ENCODE measurements at places on chromosomes 7 and 10.

DNA sequence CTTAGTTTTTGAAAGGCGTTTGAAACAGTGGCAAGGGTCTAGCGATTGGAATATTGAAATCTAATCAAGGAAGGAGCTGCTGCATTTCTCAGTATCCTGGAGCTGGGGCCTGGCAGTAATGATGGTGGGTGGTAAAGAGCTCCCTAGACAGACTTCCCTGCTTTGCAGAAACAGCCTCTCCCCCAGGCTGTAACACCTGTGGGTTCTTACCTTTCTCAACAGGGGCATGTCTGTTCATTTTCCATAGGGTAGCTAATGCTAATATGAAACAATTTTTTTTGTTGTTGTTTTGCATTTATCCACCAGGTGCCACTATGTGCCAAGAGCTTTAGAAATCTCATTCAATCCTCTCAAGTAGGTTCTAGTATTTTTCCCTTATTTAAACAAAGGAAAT, 345.5 kb downstream of the REEP3 start:
- peak; percentile 42 for DNase-seq

DNA sequence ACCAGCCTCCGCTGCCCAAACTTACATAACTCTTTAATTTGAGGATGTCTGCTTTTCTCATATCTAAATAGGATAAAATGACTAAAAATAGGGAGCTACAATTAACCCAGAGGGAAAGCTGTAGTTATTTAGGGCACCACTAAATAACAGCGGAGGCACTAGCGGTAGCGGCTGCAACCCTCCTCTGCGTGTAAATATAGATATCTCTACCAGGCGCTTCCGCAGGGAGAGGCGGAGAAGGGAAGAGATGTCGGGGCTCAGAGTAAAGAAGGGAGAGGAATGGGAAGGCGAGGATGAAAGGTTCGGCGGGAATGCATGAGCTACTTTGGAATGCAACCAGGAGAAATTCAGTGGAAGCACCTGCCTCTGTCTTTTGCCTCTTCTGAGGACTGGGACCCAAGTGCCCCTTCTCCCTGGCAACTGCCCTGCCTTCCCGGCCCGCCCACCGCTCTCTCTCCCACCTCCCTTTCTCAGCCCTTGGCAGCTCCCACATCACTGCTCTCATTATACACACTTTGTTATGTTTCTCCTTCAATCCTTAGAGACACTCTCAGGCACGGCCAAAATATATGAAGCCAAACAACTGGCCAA, 698.3 kb downstream of the PARD3 start:
- no peak for DNase-seq

- DNase-seq = no peak
Observed at GRCh38 chr10:106913348-106913747, 251.2 kb downstream of the SORCS1 start.

DNA sequence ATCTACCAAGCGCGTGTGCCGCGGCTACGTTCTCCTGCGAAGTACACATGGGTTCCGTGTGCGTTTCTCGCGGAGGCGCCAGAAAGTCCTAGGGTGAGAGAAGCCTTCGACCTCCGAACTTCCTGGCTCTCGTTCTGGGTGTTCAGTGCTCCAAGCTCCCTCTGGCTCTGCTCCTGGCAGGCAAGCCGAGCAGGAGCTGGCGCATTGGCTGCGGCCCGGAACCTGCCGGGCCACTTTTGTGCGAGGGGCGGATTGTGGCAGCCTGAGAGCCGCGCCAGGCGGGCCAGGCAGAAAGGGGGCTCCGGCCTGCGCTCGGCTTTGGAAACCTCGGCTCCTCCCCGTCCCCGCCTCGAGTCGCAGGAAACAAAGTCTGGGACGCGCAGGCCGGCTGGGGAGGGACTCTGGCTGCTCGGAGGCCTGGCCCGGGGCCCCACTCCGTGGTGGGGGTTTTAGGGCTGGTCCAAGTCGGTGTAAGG, 9.6 kb downstream of the EMX2 start:
- DNase-seq = no peak

DNA sequence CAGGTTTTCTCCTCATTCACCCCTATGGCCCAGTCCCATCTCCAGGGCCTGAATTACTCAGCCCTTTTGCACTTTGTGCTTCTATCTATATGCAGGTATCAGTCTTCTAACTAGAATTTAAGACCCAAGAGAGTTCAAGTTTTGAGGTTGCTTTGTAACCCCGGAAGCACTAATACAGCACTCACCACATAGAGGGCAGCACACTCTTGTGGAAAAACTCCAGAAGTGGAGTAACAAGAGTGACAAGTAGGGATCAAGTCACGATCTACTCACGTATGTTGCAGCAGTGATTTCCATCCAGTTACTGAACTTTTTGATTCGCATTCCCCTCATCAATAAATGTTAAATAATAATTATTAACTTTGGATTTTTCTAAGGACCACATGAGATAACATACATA, 151.0 kb downstream of the CHCHD3 start:
- peak; percentile 10 for DNase-seq

GRCh38 chr10:3143366-3143765, 29.2 kb downstream of the PITRM1 start:
- no peak for DNase-seq

GRCh38 chr10:97858001-97858439, 8.4 kb downstream of the GOLGA7B start:
- DNase-seq = peak; percentile 72

DNA sequence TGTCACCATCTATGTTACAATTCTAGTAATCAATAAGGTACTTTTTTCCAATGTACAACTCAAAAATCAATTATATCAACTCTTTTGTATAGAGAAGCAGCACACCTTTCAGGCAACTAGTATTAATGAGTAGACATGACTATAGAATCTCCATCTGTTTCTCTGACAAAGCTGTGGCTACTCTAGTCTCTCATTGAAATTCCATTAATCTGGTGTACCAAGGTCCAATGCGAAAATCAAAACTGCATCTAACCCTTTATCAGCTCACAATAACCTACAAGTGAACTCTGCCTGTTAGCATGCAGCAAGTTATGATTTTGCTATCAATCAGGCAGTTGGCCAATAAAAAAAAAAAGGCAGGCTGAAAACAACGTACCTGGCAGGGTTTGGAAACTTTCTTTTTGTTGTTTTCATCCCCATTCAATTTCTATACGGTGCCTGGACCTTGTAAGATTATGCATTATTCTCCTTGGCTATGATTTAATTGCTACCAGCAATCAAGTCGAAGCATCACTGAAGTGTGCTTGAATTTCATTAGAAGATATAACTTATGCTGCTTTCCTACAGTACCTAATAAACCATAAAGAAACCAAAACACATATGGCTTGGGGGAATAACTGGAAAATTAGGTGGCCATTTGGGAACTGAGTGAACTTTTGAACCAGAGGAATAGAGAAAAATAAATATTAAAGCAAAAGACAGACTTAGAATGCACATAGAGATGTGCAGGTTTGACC, 23.2 kb downstream of the SKAP2 start:
- no peak for DNase-seq

GRCh38 chr10:100864978-100865377, 47.8 kb upstream of the SLF2 start:
- no peak for DNase-seq

- no peak for DNase-seq
Observed at GRCh38 chr7:159031135-159031701, 113.4 kb downstream of the VIPR2 start.

- DNase-seq = no peak
Observed at GRCh38 chr7:140212100-140212881, 35.5 kb upstream of the KDM7A start.

DNA sequence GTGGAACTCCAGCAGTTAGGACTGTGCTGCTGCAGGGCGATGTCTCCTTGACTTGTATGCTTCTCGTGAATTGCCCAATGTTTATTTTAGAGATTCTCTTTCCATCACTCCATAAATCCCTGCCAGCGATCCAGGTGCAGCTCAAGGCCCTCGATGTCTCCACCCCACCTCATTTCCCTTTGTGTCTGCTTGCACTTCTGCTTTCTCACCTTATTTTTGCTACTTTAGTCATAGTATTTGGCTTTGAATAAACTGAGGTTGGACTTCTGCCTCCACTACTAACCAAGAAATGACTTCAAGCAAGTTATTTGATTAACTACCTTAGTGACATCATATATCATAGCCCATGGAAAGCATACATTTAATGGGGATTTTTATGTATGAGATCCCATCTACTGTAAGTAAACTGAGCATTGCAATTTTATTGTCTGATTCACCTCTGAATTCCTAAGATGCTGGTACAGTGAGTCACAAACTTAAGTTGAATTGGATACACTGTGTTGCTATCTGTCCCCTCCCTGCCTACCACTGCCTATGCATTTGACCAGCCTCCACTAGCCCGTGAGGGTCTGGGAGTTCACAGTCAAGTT, 255.8 kb downstream of the ABCA13 start:
- DNase-seq = no peak

- no peak for DNase-seq
Observed at GRCh38 chr7:91374321-91374989, 110.2 kb downstream of the FZD1 start.

DNA sequence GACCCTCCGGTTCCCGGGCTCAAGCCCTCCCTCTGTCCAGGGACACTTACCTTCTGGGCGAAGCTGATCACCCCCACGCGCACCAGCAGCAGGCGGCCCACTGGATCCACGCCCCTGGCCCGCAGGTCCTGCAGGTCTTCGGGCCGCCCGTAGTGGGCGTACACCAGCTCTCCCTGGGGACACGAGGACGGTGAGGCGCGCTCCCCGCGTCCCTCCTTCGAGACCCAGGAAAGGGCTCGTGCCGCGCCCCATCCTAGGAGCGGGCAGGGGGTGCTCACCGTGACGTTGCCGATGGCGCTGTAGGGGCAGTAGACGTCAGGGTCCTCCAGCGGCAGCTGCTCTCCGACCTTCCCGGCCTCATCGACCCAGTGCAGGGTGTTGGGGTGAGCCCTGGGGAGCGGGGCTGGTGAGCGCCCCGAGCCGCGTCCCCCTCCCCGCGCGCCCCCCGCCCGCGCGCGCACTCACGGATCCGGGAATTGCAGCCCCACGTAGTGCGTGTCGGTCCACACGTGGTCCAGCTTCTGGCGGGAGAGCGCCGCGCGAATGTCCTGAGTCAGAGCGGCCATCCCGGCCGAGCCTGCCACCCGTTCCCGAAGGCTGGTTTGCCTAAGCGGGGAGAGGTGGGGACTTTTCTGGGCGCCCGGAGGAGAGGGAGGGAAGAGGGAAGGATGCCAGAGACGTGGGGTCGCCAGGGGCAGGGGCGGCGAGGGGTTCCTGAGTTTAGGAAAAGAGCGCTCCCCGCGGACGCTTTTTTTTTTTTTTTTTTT, 8.2 kb downstream of the TFR2 start:
- peak; percentile 71 for DNase-seq

DNA sequence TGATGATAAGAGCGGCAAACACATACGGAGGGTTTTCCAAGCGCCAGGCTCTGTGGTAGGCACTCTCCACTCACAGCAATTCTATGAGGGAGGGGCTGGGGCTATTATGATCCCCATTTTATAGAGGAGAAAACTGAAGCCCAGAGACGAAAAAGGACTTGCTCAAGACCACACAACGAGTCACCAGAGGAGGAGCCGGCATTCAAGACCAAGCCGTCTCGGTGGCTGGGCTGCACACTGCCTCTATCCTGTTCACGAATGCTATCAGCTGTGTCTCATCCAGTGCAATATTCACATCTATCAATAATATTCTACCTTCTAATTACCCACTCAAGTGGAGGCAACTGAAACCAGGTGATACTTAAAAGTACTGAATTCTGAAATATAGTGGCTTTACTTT, 67.8 kb upstream of the NMT2 start:
- no peak for DNase-seq

GRCh38 chr10:11035301-11035991, 17.8 kb downstream of the CELF2 start:
- peak; percentile 14 for DNase-seq

GRCh38 chr7:98170966-98171365, 40.3 kb upstream of the BHLHA15 start:
- DNase-seq = no peak

DNA sequence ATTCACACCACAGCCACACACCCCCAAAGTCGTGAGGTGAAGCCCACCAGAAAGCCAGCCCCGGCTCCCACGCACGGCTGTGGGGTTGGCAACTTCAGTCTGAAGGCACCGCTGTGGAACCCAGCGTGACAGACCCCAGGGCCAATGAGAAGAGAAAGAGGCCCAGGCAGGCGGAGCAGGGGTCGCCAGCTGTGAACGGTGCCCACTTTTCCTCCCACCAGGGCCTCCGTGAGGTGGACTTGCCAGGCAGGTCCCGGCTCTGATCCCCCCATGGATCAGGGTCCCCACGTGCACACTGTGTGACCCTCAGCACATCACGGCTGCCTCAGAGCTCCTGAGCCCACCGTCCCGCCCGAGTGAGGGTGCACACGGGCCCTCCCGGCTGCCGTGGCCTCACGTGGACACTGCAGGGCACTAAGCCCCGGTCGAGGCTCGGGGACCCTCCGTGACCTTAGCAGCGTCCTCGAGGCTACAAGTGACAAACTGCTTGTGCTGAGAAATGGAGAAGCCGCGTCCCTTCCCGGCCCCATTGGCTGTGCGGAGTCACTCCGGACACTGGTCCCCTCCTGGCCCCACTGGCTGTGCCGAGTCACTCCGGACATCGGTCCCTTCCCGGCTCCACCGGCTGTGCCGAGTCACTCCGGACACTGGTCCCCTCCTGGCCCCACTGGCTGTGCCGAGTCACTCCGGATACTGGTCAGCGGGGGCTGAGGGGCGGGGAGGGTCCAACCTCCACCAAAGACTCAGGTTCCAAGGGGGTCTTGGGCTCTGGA, 72.4 kb upstream of the PDGFA start:
- no peak for DNase-seq

DNA sequence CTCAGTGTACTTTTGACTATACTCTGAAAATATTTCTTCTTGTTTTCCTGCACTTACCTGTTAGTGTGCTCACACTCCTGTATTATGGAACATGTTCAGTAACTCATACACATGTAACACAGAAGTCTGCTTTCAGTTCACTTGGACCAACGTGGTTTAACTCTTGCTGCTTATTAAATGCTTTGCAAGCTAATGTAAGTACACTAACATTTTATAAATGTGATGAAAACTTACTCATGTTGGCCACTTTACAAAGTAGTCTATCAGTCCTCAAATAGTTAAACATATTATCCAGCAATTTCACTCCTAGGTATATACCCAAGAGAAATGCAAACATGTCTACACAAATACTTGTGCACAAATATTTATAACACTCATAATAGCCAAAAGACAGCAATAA, 98.4 kb downstream of the UBE2H start:
- no peak for DNase-seq

DNA sequence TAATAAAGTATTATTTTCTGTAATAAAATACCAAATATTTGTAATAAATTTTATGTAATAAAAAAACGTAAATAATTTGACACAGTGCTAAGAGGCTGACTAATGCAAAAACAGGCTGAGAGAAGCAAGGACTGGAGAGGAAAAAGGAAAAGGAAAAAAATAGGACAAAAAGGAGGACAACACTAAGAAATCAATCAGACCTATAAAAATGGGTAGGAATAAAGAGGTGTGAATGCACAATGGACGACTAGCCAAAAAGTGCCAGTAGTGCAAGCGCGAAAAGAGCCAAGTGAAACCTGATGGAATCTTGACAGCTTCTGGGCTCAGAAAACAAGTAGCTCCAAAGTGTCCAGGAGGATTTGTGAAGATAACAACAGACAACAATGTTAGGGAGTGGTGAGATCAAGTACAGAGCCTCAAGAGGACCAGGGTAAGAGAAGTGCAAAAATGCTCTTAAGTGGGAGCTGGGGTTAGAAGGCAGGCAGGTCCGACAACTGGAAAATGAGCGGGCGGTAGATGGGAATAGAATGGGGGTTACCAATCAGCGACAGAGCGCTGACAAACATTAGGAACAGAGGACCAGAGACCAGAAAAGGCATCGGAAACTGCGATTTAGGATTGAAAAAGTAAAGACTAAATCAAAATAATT, 1.2 kb downstream of the BRAF start:
- no peak for DNase-seq
